SK-N-DZ (cell line): ENCODE measurements at places on chromosomes 6 and 20.

- DNase-seq = no peak
These were observed 81.6 kb downstream of the MRPL14 start for GRCh38 chr6:44045672-44046015.

GRCh38 chr6:19036196-19036555, 649.0 kb downstream of the RNF144B start:
- DNase-seq = no peak

GRCh38 chr20:64077094-64077493, 2.2 kb downstream of the RGS19 start:
- no peak for DNase-seq

- no peak for DNase-seq
These were observed 74.2 kb upstream of the PHIP start for GRCh38 chr6:79152269-79152737.

- peak; percentile 40 for DNase-seq
These were observed 643 bp upstream of the SLC35D3 start for GRCh38 chr6:136921381-136921935.

GRCh38 chr6:15077006-15077405, 168.9 kb upstream of the JARID2 start:
- no peak for DNase-seq

- DNase-seq = no peak
These were observed 69.3 kb downstream of the MDN1 start for GRCh38 chr6:89750338-89750737.

DNA sequence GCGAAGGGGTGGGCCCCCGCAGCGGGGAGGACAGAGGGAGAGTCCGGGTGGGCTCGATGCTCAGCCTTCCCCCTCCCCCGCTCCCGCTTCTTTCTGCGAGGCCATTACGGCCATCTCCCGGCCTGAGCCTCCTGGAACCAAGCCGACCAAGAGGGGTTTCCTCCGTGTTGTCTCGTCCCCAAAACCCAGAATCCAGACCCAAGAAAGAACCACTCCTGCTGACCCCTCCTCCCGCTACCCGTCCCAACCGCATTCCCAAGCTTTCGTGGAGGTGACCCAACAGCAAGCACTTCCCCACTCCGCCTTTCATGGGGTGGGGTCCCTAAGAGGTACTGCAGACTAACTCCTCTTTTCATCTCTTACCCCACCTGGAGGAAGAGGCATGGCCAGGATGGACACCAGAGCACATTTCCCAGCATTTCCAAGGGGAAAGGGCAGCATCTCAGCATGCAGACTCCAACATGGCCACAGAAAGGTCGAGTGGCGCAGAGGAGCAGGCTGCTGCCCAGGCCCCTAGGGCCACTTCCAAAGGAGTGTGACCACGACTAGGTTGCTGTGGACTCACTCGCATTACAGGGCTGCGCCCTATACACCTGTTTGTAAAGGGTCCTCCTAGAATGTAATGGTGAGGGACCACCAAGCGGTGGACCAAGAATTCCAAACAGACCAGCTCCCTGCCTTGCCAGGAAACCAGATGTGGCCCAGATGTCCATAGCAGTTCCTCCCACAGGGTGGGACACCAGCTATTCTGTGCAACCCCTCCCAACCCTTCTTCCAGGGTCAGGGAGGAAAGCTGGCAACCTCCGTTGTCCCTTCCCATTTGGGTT, 53.4 kb downstream of the MRPL14 start:
- DNase-seq = peak; percentile 75

DNA sequence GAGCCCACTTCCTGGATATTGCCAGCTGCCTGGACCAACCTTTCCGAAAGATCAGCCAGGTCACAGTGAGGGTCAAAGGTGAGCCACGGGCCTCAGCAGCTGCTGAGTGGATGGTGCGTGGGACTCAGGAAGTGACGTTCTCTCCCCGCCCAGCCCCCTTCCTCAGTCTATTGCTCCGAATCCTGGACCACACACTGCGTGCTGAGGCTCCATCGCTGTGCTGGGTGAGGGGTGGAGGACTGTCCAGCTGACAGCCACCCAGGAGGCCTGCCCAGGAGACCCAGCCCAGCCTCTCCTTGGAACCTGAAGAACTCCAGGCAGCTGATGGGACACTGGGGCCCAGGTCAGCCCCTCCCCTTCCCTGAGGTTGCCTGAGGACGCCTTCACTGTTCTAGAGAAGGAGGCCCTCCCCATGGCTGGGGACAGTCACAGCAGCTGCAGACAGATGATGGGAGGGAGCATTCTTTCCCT, 94.4 kb upstream of the CD93 start:
- no peak for DNase-seq

- no peak for DNase-seq
These were observed at the start of gene DSE for GRCh38 chr6:116370760-116371119. Gene DSE (plus strand): TSS chr6:116370947. CDS start chr6:116399251, 28,304 bp downstream.

DNA sequence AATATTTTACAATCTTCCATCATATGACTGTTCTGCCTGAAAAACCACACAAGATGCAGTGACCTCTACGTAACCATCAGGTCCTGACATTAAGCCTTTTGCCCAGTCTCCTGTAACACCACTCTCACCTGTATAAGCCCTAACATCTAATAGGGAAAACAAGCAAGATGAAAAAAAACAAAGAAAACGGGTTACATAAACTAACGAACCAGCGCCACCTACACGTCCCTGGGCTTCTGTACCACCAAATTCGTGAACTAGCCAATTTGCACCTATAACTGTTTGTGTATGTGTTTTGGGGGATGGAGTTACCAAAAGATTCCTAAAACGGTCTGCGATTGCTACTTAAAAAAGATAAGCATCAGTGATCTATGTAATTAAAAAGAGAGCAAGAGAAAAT, 70.2 kb downstream of the BLOC1S5 start:
- DNase-seq = no peak
